Coronary artery (tissue), 2 donors: ENCODE measurements at places on chromosomes 7 and 10.
A peak's percentile ranks its signal among the peaks of the same experiment; 100 is the strongest.

DNA sequence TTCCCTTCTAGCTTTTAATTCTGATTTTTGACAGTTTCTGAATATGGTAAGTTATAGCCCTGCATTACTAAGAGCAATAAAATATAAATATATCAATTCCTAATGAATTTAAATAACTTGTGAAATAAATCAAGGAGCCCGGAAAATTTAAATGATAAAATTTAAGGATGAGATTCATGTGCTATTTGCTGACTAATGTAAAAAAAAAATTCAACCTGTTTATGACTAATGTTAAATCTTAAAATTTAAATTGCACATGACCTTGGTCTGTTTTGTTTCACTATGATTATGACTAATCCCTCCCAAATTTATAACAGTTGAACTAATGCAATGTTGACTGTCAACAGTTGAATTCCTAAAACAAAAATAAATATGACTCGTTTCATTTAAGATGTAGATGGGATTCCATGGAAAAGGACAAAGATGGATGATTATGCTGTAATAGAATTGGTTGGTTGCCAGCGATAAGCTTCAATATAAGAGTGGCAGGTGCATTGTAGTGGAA lies 419.9 kb downstream of the NRG3 start:
- no peak for DNase-seq

GRCh38 chr7:121366852-121367431 lies 29.2 kb downstream of the FAM3C start:
- no peak for DNase-seq

- no peak for DNase-seq
These were observed 892.0 kb upstream of the AUTS2 start for GRCh38 chr7:68706291-68706690.

- no peak for DNase-seq
These were observed 349.0 kb downstream of the SORCS1 start for GRCh38 chr10:106815427-106816043.

GRCh38 chr10:25758511-25758910 lies 175.5 kb upstream of the MYO3A start:
- no peak for DNase-seq

- DNase-seq = no peak
These were observed 123.2 kb downstream of the ST7 start for GRCh38 chr7:117076426-117076943.

- DNase-seq = peak; percentile 61
These were observed 51.8 kb downstream of the ARHGAP22 start for GRCh38 chr10:48552946-48553564.

GRCh38 chr7:90081621-90082020 lies 72.6 kb upstream of the STEAP1 start:
- no peak for DNase-seq

DNA sequence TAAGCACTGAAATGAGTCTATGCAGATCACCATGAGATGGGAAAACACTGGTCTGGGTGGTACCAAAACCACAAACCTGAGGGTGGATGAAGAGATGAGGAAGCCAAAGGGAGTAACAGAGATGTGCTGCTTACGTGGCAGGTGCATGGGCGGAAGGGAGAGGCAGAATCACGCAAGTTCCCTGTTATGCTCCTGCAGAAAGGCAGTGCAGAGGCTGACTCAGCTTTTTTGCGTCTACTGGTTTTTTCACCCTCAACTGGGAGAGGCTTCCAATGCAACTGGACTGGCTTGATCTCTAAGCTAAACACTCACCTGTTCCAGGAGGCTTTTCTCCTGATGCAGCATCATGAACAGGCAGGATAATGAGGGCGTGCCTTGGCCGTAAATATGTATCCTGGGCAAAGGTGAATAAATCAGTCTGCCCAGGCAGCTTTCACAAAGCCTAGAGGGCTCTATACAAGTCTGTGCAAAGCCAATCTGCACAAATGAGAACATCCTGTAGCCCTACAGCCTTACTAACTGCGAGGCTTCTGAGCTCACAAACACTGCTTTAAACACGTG lies 95.4 kb upstream of the AFAP1L2 start:
- DNase-seq = no peak

DNA sequence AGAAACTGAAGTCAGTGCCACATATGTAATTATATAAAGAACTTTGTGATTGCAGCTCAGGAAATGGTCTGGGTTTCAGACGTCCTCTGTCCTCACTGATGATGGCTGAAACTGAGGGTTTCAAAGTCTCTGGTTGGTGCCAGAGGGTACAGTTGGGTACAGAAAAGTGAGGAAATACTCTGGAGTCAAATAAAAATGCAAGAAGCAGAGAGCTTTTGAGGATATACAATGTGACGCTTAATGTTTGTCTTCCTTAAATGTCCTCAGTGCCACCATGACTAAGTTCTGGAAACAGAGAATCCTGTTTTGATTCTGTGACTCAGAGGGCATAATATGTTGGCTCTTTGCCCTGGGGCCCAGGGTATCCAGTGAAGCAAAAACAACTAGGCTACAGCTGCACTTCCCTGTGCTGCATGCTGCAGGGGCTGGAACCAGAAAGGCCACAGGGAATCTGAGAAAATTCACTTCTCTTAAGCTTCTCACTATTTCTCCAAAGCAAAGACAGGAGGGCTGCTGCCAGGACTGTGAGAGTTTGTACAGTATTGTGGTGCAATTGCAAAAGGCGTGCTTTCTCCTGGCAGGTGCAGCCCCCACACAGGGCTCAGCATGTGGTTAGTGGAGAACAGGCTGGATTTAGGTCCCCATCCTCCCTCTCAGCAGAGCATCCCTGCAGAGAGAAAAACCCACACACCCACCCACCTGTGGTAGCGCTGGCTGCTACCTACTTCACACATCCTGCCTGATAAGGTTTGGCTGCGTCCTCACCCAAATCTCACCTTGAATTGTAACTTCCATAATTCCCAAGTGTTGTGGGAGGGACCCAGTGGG lies 169.5 kb upstream of the SVIL start:
- peak; percentile 85 for DNase-seq

GRCh38 chr7:85065306-85065705 lies 121.5 kb downstream of the SEMA3D start:
- DNase-seq = no peak

DNA sequence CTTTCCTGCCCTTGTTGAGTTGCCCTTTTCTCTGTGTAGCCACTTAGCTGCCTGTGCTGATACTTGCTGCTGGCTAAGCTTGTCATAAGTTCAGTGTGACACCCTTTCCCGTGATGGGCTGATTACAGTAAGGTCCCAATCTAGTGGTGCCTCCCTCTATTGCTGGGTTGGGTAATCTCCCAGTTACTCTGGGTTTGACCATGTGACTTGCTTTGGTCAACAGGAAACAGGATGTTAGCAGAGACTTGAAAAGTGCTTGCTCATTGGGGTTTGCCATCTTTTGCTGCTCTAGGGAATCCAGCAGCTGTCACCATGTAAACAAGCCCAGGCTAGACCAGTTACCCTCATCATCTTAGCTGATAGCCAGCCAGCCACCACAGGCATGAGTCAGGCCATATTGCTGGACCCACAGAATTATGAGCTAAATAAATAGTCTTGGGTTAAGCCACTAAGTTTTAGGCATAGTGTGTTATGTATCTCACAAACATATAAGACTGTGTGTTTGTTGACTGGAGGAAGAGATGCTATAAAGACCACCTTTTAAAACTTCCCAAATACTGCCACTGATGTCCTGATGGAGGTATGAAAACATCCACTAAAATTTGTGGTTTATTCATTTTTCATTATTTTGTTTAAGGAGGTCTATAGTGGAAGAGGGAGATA lies 4.0 kb upstream of the LEP start:
- no peak for DNase-seq
